Activated CD8-positive, alpha-beta memory T cell treated with anti-CD3 and anti-CD28 coated beads, Interleukin-2, amount 50 U/mL, for 48 hours (primary cell): ENCODE measurements at places on chromosomes 11 and 22.

DNA sequence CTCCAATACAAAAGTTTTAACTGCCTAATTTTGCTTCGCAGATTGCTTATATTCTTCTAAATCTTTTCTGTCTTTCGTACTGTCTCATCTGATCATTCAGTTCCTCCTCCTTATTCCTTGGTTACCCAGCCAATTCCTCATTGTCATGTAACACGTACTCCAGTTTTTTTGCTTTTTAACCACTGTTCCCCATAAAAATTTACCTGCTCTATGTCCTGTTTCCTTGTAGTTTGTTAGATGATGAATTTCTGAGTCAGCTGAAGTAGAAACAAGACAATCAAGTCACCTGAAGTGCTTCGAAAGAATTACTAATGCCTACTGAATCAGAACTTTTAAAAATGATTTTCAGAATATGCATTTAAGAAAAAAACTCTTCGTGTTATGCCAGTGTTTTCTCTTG lies 150.6 kb downstream of the CNTN5 start:
- DNase-seq: no peak

DNA sequence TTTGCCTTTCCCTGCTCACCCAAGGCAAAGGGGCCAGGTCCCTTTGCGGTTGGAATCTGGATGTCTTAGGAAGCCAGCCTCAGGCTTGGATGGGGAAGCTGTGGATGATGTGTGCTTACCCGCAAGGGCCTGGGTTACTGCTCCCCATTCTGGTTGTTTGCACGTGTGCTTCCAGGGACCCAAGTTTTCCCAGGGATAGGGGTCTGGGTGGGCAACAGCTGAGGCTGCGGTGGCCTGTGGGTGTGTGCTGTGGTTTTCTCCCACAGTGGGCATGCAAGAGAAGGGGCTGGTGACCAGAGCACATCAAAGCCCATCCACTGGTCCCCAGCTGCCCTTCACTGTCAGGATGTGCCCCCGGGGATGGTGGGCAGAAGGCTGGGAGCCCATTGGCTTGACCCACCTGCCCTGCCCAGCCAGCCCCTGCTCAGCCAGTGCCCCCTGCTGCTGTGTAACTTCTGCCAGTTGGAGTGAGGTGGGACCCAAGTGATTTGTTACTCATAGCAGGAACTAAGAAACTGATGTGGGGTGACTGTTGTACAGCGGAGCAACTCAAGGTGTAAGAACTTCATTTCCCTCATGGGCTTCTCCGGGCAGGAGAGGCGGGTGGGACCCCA lies 3.3 kb downstream of the CAPN5 start:
- DNase-seq: no peak

- no peak for DNase-seq
These were observed 45.5 kb downstream of the ALX4 start for GRCh38 chr11:44264438-44264749.

DNA sequence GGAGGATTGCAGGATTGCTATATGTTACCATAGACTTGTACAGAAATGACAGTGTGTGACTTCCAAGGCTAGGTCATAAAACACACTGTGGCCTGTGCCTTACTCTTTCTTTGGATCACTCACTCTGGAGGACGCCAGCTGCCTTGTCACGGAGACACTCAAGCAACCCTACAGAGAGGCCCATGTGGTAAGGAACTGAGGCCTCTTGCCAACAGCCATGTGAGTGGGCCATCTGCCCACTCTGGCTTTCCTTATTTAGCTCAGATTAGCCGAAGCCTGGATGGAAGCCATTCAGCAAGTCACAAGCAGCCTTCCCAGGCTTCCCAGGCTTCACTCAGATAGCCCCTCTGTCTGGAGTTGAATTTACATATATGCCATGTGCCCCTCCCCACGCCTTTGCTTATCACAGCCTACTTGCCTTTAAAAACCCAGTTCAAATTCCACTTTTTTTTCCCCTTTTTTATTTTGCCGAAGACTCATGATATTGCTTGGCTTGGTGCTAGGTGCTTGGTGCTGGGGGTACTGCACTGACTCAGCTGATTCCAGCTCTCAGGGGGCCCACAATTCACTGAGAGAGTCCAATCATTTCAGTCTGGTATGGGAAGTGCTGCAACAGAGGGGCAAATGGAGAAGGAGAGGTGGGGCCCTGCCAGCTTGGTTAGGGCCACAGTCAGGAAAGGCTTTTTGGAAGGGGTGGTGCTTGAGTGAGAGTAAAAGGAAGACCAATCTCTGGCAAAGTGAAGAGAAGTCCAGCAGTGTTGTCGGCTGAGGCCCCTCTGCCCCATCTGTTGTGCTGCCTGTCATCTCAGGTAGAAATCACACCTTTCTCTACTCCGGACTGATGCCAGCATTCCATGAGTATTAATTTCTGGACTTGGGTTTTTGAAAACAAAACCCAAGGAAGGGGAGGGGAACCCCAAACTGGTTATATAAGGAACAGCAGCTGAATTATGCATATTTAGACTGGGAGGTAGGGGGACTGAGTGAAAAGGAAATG lies 14.5 kb upstream of the P4HA3 start:
- DNase-seq: no peak

- no peak for DNase-seq
These were observed 215.9 kb upstream of the CCDC90B start for GRCh38 chr11:83502041-83502440.

- peak; percentile 25 for DNase-seq
These were observed 22.8 kb upstream of the TUB start for GRCh38 chr11:8058216-8058615.
